CD4-positive, alpha-beta T cell treated with Interleukin-15 for 1 hour (primary cell): ENCODE measurements at places on chromosomes 3 and 15.

GRCh38 chr3:125236331-125236903 lies 23.9 kb upstream of the SLC12A8 start:
- DNase-seq, result no peak

DNA sequence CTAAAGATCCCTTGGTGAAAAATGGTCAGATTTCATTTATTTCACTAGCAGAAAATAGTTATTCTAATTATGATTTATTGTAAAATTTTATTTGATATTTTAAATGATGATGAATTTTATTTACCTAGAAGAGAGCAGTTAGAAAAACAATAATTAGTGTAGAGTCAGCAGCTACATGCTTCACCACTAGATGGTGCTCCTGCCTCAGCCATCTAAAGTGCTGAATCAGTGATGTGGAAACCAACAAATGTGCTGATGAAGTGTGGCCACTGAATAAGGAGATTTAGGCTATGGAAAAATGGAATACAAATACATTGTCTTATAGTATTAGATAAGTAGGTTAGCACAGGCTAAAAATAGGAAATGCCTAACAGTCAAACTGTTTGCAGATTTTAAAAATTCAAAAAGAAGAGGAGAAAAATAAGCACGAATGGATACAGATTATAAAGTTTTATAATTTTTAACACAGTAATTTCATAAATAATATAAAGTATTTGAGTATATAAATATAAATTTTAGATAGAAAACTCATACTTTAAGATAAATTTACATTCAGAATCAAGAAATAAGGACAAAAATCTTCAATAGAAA lies 109.8 kb downstream of the PPP2R3A start:
- peak; percentile 70 for DNase-seq

- DNase-seq, result no peak
These were observed 535 bp downstream of the MCTP2 start for GRCh38 chr15:94231723-94232468.

- no peak for DNase-seq
These were observed 660.9 kb upstream of the NAALADL2 start for GRCh38 chr3:174198199-174198598.

DNA sequence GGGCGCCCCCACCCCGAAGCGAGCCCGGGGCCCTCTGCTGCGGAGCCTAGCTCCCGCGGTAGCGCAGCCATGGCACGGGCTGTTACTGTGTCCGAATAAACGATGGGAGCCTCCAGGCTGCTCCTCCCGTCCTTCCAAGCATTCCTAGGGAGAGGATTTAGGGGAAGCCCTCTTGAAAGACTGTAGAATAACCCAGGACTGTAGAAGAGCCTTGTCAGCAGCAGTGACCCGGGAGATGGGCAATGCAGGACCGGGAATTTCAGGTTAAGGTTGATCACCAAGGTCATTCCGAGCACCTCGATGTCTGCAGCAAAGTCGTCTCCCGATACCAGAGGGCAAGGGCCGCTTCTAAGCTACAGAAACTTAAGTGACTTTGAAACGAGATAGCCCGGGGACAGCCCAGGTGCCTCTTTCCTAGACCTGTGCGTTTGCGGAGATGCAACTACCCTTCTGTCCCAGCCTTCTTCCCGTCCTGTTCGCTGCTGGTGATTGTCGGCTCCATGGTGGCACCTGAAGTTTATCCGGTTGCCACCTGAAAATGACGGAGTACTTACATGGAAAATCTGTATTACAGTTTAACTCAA lies 753 bp upstream of the MYO5A start:
- no peak for DNase-seq

DNA sequence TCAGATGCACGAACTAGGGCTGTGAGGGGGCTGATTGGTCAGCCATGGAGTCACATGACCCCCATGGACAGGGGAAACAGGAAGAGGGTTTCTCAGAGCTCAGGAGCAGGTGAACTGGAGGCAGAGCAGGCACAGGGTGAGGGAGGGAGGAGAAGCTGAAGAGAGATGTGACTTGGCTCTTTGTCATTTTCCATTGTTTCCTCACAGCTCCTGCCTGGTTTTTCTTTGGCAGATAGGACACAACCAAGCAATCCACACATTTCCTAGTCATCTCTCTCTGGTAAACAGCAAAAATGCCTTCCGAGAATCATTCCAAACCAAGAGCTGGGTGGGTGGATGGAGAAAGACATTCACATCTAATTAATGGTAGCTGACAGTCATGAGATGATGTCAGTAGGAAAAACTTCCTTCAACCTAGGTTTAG lies 43.4 kb upstream of the LMCD1 start:
- DNase-seq, result no peak

GRCh38 chr3:180747805-180748361 lies 68.6 kb upstream of the CCDC39 start:
- no peak for DNase-seq

DNA sequence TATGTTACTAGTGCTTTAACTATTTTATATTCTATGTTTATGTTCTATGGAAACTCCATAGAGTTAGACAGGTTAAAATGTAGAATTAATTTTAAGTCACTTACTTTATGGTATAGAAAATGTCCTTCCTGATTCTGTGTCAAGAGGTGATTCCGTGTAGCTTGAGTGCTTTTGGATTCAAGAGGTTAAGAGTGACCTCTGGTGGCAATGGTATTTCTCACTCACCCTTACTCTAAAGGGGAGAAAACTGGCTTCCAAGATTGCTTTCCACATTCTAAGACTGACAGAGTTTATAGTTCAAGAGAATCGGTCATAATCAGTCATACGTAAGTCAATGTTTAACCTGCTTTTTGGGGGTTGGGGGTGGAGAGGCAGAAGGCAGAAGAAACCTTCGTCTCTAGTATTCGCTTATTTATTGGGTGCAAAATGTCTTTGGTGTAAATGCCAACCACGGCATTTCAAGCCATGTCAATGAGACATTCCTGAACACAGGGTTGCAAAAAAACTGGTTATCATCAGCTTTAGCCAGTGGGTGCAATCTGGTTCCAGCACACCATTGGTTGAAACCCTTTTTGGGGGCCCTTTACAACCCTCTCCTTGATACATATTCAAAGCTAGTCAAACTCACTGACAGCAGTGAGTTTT lies 92.0 kb upstream of the VGLL3 start:
- DNase-seq, result no peak

DNA sequence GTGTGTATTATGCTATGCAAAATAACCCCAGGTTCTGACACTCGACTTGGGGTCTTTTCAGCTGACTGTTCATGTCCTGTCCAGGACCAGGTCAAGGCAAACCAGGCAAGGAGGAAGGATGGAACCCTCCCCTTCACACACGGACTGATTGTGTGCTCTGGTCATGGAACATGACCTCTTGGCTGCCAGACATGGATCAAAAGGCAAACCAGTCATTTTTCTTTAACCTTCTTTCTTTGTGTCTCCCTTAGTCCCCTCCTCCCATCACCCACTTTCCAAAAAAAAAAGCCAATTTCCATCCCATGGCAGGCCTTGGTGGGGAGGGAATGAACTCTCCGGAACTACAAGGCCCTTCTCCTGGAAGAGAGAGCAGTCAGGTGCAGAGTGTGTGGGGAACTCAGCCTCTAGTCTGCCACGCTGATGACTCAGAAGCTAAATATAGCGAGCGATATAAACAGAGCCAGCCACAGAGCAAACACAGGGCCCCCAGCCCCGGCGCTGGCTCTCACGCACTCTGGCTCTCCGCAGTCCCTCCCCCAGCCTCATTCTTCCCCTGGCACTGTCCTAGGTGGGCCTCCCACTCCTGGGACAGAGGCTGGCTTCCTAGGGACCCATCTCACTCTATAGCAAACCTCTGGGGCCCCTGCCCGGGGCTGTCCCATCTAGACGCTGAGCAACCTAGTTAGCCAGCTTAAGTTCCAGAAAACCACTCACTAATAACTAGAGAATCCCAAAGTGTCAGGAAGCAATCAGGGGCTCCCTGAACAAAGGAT lies 10.0 kb downstream of the BMF start:
- peak; percentile 87 for DNase-seq

DNA sequence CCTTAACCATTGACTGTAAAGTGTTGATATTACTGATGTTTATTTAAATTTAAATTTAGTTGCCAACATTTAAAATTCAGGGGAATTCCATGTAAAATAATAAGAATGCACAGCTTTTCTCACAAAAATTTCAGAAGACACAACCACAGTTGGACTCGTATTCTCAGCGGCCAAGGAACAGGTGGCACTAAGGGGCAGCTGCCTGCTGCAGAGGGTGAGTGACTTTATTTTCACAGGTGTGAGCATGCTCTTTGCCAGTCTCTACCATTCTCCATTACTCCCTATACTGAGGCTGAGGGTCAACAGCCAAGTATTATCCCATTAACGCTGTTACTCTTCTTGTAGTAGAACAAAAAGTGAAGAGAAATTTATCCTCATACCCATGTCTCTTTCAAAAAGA lies 92.1 kb upstream of the GADL1 start:
- DNase-seq, result no peak

DNA sequence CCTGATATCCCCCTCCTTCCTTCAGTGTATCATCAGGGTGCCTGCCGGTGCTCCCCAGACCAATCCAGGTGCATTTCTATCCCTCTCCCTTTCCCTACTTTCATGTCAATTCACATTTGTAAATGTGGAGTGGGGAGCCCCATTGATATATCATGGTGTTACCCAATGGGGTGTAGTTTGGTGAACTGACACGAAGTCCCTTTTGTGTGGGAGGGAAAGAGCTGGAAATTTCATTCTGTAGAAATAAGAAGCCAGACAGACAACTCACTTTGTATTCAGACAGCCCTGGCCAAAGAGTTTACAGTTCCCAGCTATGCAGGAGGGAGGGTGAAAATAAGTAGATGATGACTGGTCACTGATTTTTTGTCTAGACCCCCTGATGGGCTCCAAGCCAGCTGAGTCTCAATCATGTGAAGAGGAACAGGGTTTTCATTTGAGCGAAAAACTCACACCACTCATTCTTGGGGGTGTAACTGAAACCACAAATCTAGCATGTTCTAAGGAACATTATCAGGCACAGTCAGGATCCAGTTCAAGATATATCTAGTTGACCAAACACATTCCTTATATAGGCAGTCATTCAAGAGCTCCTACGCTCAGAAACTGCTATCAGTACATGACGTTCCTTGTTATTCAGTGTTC lies 58.9 kb downstream of the LMCD1 start:
- no peak for DNase-seq

DNA sequence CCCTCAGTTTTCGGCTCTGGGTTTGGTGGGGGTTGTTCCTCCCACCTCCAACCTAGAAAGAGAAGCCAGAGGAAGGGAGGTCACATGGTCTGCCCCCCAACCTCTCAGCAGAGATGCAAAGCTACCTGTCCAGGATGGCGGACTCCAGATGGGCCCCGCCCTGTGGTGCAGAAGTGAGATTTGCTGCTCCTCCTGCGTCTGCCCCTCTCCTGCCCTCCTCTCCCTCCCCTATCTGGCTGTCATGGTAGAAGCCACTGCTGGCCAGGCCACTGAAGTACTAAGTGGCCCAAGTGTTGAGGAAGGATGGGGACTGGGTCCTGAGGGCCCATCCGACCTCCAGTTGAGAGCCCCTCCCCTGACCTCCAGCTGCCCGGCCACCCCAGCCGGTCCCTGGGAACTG lies 2.1 kb upstream of the SEMA3B start:
- DNase-seq, result no peak

DNA sequence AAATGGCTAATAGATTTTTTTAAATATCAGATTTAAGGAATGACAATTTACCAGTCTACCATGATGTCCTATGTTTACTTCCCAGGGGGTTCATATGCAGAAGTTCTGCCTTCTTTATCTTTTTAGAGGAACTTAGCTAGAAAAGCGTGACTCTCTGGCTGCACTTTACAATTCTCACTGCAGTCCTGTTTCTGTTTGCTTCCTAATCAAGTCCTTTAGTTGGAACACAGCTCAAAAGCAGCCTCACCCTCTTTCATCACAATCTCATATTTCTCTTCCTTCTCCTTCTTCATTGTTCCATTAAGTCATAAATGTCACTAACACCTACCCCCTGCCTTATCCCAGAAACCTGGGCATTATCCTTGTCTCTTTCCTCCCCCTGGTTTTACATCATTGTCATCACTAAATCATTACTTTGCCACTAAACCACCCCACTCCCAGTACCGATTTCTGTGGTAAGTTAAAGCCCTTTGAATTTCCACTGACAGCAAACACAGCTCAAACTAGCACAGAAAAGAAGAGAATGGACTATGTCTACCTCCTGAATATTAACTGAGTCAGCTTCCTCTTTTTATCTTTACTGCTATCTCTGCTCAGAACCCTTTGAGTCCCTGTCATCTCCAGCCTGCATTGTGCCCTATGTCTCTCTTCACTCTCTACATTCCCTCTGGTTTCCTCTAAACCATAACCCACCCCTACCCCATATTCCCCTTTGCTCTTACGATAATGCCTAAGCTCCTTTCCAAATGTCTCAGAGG lies 13.8 kb upstream of the PPP4R2 start:
- DNase-seq, result no peak

DNA sequence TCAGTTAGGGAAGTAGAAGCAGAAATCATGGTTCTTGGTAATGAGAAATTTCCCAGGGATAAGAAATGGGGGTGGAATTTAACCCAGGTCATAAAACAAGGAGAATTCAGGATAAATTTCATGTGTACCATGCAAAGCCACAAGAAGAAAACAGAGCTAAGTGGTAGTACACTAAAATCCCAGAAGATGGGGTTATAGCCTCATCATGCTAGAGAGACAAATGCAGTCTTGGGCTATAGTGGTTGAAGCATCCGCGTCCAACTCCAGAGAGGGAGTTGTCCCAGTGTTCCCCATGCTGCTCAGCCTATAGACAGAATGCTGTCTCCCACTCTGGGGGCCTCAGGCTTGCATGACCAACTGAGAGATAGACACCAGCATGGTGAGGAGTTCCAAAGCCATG lies 36.2 kb upstream of the CLRN1 start:
- no peak for DNase-seq

DNA sequence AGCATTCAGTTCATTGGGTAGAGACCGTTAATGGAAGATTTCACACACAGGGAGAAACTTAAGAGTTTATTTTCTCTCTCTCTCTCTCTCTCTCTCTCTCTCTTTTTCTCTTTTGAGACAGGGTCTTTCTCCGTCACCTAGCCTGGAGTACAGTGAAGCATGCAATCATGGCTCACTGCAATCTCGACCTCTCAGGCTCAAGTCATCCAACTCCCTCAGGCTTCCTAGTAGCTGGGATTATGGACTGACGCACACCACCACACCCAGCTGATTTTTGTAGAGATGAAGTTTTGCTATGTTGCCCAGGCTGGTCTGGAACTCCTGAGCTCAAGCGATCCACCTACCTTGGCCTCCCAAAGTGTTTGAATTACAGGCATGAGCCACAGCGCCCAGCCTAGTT lies 1.6 kb downstream of the WDR72 start:
- DNase-seq, result no peak

- no peak for DNase-seq
These were observed 581.9 kb upstream of the ZNF717 start for GRCh38 chr3:76367281-76367680.

DNA sequence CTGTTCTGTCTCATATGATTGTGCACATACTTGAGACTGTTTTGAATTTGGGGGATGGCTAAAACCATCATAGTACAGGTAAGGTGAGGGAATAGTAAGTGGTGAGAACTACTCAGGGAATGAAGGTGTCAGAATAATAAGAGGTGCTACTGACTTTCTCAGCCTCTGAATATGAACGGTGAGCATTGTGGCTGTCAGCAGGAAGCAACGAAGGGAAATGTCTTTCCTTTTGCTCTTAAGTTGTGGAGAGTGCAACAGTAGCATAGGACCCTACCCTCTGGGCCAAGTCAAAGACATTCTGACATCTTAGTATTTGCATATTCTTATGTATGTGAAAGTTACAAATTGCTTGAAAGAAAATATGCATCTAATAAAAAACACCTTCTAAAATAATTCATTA lies 5.1 kb downstream of the CCR5 start:
- no peak for DNase-seq
